ENCODE measurements at places on chromosomes 4 and X.
A peak's percentile ranks its signal among the peaks of the same experiment; 100 is the strongest.

GRCh38 chrX:3143043-3143799 is 102.0 kb downstream of the ARSF start:
- no peak for ATAC-seq

DNA sequence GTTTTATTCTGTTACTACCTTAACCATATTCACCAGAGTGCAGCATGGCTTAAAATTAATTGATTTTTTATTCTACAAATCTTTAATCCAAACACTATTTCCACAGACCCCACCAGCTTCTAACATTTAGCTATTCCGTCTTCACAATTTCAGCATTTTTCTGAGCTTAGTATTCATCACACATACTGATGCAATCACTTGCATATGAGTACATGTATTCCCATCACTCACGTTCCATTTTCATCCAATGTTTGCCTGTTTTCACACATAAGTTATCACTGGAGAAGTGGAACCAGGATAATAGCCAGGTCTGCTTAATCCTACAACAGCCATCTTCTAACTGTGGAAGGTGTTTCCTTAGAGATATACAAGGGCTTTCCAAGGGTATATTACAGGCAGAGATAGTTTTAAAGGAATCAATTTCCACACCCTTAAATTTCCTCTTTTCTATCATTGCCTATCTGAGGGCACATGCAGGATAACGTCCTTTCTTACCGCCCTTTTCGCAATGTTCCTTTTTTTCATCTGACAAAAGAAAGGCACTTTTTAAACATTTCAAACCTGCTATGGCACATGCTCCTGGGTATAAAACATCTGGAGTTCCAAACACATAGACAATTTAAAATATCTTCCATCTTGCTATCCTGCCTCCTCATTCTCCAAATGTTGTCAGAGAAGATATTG is 115.8 kb downstream of the CORIN start:
- no peak for ATAC-seq

- no peak for ATAC-seq
Observed at GRCh38 chr4:8383016-8383415, 57.5 kb downstream of the ACOX3 start.

GRCh38 chr4:95386410-95386809 is 162.4 kb downstream of the UNC5C start:
- no peak for ATAC-seq

DNA sequence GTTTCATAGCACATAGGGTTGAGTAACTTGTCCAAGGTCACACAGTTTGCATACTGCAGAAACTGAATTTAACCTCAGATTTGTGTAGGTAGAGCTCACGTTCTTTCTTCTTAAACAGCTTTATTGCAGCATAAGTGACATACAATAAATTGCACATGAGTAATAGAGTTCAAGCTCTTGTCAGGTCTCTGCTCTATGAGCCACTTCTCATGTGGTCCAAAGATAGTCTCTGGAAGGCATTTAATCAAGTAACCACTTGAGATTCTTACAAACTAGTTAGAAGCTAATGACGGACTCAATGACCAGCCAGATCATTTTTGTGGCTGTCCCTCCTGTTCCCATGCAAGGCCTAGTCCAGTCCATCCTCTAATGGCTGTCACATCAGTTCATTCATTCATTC is 68.9 kb downstream of the MAOB start:
- no peak for ATAC-seq

- peak; percentile 97 for ATAC-seq
Observed at GRCh38 chrX:20067709-20068561, 48.8 kb downstream of the MAP7D2 start.

- no peak for ATAC-seq
Observed at GRCh38 chr4:22019676-22020075, 71.1 kb upstream of the KCNIP4 start.

GRCh38 chr4:121221608-121222007 is 57.5 kb upstream of the TNIP3 start:
- no peak for ATAC-seq

DNA sequence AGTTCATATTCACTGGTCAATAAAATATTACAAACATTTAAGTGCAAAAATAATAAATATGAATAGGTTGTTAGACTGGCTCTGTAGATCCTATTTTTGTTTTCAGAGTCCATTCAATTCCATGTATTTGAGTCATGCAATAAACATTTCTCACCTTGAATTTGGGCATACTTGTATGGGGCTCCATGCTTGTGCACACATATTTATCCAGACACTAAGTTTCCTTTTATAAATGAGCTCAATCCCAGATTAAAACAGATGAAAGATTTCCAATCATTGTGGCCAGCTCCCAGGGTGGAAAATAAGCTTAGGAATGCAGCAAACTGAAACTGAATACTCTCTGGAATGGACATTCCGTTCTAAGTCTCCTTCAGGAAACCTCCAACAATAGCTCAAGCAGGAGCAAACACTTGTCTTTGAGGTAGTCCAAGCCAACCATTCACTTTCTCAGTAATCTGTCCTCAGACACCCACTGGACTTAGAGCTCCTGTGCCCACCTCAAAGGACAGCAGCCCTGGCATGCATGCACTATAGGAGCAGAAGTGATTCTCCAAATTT is 16.4 kb downstream of the DMD start:
- no peak for ATAC-seq

- no peak for ATAC-seq
Observed at GRCh38 chrX:112866175-112866574, 25.5 kb upstream of the AMOT start.

DNA sequence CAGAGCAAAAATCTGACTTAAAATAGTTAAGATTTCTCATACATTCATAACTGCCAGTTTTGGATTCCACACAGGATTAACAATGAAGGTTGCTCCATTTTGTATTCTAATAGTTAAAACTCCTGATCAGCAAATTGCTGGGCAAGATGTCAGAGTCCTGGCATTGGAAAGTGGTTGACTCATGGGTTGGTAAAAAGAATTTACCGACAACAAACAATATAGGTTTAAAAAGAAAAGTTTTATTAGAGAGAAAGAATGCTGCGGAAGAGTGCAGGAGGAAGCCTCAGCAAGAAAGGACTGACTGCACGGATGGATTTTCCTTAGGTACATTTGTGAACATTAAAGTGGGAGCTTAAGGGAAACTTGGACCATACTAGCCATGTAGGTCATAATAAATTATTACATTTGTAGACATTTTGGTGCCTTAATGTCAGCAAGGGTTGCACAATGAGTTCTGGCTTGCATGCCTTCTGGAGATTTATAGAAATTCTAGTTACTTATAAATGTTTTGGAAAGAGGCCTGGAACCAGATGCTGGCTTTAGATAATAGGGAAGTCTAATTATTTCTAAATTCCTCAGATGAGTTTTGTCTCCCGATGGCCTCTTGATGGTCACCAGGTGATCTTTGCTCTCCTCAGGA is 25.4 kb upstream of the IL2 start:
- no peak for ATAC-seq

DNA sequence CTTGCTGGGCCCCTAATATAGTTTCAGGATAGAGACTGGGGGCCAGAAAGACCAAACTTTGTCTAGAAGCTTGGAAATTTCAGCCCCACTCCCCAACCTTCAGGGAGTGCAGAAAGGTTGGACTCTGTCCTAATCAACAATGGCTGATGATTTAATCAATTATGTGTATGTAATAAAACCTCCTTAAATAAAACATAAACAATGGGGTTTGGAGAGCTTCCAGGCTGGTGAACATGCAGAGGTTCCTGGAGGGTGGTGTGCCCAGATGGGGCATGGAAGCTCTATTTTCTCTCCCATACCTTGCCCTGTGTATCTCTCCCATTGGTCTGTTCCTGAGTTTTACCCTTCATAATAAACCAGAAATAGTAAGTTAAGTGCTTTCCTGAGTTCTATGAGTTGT is 174.2 kb downstream of the GC start:
- ATAC-seq = no peak

GRCh38 chr4:184237612-184238011 is 19.9 kb upstream of the ENPP6 start:
- ATAC-seq = peak; percentile 53

DNA sequence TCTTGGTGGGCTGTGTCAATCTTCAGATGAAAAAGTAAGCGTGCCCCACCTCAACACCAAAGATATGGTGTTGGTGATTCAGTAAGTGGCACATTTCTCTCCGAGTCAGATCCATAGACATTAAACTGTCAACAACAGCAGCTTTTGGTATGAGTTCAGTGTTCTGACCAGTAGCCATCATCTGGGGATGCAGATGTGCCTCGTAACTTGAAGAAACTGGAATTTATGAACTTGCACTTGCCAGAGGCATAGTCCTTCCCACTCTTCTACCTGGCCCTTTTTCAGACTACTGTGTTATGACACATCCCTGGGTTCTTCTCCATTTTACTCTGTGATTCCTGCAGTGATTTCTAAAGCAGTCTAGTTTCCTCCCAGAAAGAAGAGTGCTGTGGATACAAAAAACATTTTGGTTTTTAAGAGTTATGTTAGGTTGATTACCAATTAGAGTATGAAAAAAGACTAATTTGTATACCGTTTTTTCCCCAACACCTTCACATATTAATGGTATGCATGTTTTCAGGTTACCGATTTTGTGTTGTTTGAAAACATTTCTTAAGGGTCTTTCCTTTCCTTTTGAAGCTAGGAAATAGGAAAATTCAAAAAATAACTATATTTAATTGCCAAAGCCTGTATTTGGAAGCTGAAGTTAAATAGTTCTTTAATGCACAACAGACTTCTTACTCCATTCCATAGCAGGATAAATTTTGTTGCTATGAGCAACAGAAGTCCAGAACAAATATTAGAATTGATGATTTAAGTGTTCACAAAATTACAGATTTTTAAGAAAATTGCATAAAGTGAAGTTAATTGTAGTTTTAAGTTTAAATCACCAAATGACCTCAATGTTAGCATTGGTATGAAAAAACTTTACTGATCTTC is 39.3 kb downstream of the NUDT6 start:
- ATAC-seq = peak; percentile 38

GRCh38 chr4:77010841-77011354 is 61.3 kb downstream of the SEPTIN11 start:
- no peak for ATAC-seq

GRCh38 chr4:22021106-22021505 is 72.5 kb upstream of the KCNIP4 start:
- ATAC-seq = no peak

- no peak for ATAC-seq
Observed at GRCh38 chrX:68179355-68179754, 253.9 kb downstream of the OPHN1 start.

GRCh38 chr4:535181-535923 is 36.3 kb downstream of the PIGG start:
- no peak for ATAC-seq

DNA sequence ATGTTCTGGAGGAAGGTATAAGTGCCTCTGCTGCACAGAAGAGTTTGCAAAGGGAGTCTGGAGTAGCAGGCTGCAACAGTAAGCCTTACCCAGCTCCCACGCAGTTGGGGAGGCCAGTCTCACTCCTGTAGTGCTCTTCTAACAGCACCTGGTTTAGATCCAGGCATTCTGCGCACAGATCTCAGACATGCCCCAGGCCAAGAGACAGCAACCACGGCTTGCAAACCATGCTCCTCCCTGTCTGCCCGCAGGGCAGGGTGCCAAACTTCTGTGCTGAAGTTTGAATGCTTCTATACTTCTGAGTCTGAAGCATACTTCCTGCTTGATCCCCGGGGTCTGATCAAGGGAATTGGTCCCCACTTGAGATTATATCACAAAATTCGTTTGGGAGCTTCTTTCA is 106.3 kb downstream of the LINC00632 start:
- peak; percentile 25 for ATAC-seq

DNA sequence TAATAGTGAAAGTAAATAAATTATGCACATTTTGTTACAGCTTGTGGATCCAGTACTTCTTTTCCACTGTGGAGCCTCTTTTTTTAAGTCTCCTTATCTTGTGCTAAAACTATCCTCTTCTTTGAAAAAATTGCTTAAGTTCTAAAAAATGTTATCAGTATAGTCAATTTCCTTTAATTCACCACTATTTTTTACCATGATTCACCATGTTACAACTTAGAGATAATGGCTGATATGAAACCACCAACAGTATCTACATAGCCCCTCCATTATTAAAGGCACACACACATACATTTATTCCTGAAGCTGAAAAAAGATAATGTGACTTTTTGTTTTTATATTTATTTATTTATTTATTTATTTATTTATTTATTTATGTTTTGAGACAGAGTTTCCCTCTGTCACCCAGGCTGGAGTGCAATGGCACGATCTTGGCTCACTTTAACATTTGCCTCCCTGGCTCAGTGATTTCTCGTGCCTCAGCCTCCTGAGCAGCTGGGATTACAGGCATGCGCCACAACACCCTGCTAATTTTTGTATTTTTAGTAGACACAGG is 243.2 kb downstream of the SPOCK3 start:
- no peak for ATAC-seq

- no peak for ATAC-seq
Observed at GRCh38 chr4:28241021-28241420, 1380.4 kb downstream of the STIM2 start.

DNA sequence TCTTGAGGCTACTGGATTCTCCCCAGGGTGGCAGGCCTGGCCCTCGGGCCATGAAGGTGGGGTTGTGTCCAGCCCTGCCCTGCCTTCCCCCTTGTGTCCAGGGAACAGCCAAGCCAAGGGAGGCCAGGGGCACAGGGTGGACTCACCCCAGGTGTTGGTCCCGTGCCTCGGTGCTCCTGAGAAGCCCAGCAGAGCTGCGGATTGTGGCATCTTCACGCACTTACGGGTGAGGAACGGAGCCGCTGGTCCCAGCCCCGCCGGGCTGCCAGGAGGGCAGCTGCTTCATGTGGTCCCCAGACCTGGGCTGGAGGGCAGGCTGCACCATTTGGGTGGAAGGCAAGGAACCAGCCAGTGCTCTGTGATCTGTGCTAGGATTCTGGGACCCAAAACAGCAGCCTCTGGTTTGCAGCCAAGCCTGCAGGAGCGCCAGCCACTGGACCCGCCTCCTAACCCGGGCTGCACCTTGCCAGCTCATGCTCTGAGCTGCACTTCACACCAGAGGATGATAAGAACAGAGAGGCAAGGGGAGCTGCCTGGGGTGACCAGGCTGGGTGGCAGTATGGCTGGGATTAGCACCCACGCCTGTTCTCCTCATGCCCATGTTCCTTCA is 36.1 kb upstream of the HMX1 start:
- ATAC-seq = no peak

- no peak for ATAC-seq
Observed at GRCh38 chr4:113682730-113683537, 78.6 kb downstream of the CAMK2D start.

DNA sequence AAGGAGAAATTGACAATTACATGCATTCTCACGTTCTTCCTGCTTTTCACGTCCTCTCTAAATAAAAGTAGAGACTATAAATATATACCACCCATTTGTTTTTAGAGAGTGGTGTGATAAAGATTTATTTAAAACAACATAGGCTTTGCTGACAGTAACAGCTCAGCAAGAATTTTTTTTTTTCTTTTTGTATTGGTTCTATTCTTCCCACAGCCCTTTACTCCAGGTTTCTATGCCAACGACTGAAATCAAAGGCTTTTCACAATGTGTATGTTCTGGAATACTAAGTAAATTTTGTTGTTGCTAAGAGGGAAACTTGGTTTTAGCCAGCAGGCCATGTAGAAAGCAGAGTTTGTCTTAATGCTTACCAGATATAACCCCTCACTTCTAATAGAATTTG is 43.4 kb downstream of the MAOA start:
- peak; percentile 70 for ATAC-seq
